DMS53 (cell line): ENCODE measurements at places on chromosomes 16 and 17.
A peak's percentile ranks its signal among the peaks of the same experiment; 100 is the strongest.

- peak; percentile 42 for DNase-seq
These were observed 12.6 kb downstream of the GALK1 start for GRCh38 chr17:75752405-75752709.

DNA sequence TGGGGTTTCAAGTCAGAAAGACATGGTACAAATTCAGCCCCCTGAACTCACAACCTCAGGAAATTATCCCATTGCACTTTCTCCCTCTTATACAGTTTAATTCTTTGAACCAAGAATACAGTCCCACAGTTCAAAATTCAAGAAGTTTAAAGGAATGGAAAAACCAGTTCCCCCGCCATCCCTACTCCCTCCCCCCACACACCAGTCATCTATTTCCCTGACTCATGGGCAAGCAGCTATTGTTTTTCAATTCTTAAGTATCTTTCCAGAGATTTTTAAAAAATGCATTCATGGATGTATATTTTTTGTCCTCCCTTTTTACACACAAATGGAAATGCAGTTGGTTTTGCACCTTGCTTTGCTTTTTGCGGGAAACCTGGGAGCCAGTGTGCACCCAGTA lies 7.3 kb downstream of the SYCE1L start:
- no peak for DNase-seq

DNA sequence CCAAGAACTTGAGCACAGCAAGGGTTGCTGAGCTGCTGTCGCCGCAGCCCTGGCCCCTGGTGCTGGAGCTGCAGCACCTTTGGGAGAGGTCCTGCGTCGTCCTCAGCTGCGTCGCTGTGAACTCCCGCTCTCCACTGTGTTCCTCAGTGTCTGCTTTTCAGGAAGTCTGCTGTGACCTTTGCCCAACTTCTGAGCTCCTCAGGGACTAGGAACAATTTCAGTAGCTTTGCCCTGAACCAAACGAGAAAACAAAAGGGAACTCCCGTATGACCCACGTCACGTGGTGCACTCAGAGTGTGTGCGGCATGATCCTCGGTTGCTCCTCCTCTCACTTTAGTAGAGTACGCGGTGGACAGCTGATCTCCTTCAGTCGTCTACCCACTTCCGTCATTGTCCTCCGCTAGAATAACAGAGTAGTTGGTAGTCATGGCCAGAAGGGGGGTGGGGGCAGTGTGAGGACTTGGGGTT lies 44.2 kb downstream of the WDR45B start:
- peak; percentile 82 for DNase-seq

DNA sequence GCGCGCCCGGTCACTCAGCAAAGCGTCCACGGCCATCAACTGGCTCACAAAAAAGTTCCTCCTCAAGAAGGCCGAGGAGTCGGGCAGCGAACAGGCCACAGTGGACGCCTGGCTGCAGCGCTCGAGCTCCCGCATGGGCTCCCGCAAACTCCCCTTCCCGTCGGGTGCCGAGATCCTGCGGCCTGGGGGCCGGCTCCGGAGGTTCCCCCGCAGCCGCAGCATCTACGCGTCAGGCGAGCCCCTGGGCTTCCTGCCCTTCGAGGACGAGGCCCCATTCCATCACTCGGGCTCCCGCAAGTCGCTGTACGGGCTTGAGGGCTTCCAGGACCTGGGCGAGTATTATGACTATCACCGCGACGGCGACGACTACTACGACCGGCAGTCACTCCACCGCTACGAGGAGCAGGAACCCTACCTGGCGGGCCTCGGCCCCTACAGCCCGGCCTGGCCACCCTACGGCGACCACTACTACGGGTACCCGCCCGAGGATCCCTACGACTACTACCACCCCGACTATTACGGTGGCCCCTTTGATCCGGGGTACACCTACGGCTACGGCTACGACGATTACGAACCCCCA lies 10.7 kb downstream of the MYO15A start:
- no peak for DNase-seq

DNA sequence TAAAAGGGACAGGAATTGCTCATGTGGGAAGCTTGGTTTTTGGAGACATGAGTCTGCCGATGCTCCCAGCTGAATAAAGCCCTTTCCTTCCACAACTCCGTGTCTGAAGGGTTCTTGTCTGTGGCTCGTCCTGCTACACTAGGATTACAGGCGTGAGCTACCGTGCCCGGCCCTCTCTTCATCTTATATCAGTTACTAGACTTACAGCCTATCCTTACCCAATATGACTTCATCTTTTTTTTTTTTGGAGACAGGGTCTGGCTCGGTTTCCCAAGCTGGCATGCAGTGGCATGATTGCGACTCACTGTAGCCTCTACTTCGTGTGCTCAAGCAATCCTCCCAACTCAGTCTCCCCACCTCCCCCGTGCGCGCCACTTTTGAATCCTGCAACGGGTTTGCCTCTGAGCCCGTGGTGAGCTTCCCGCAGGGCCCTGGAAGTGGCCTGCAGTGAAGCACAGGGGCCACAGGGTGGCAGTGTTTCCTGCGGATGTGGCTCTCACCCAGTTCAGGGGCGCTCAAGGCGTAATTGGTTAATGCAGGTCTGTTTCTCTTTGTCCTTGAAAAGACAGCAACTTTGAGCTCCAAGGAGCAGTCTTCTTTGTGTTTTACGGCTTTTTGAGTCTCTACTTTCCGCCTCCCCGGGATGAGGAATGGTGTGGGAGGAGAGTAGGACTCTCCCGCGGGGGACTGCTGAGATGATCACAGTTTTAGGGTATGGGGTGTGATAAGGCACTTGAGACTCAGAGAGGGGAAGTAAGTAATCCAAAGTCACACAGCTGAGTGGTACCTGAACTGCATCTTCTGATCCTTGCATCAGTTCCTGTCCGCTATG lies 22.7 kb upstream of the GPRC5B start:
- DNase-seq: peak; percentile 77

DNA sequence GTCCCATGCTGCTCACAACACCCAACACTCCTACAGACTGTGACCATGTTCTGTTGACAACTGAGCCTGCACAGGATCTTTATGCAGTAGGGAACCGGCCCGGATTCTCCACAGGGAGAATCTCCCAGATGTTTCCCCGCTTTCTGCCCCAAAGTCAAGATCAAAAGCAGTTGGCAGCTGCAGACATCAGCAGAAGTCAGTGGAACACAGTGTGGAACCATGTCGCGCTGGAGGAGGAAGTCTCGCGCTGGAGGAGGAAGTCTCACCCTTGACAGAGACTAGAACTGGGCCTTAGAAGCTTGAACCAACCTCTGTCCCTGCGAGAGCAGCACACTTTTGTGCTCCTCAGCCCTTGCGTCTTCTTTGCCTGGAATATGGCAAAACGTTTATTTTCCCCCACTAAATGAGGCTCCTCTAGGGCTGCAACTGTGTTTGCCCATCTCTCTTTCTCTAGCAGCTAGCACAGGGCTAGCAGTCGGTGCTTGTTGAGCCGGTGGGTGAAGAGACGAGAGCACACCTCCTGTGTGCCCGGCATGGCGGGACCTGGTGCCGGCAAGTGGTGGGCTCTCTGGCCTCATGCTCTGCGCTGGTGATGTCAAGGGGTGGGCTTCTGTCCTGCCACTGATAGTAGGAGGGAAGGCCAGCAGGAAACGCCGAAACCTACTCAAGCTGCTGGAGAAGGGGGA lies 2.1 kb upstream of the MRC2 start:
- no peak for DNase-seq

DNA sequence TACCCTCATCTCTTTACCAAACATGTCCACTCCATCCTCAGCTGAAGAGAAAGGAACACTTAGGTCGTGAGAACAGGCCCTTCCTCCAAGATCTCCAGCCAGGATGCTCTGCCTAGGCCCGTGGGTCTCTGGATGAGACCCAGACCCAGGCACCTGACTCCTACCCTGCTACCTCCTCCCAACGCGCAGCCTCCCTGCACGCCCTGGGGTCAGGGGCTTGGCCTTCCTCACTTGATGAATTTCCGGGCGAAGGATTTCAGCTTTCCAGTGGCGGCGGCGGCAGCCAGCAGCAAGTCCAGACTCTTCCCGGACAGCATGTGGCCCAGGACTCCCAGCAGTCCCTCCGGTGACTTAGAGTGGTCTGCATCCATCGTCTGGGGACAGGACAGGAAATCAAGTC lies 13.4 kb downstream of the CSF3 start:
- no peak for DNase-seq
